ENCODE measurements at places on chromosomes 5 and 9.

GRCh38 chr5:56816546-56817081, 1.3 kb downstream of the MAP3K1 start:
- DNase-seq: peak; percentile 72

DNA sequence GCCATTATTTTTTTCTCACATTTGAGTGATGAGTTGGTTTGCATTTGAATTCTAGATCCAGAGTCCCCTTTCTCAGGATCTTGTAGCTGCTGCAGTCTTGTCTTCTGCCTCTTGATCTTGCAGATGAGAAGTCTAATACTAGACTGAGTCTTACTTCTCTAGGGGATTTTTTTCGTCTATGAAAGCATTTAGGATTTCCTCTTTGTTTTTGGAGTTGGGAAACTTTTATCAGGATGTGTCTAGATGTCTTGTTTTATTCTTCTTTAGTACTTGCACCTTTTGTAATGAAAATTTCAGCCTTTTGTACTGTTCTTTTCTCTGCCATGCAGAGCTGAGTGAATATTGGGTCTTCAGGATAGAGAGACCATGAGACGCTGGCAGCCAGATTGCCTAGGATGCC, 65.4 kb downstream of the ZNF618 start:
- DNase-seq: no peak

GRCh38 chr5:111447822-111448221, 64.5 kb downstream of the STARD4 start:
- DNase-seq: no peak

- DNase-seq: no peak
Measured at GRCh38 chr9:22446950-22447617, 460 bp downstream of the DMRTA1 start.

DNA sequence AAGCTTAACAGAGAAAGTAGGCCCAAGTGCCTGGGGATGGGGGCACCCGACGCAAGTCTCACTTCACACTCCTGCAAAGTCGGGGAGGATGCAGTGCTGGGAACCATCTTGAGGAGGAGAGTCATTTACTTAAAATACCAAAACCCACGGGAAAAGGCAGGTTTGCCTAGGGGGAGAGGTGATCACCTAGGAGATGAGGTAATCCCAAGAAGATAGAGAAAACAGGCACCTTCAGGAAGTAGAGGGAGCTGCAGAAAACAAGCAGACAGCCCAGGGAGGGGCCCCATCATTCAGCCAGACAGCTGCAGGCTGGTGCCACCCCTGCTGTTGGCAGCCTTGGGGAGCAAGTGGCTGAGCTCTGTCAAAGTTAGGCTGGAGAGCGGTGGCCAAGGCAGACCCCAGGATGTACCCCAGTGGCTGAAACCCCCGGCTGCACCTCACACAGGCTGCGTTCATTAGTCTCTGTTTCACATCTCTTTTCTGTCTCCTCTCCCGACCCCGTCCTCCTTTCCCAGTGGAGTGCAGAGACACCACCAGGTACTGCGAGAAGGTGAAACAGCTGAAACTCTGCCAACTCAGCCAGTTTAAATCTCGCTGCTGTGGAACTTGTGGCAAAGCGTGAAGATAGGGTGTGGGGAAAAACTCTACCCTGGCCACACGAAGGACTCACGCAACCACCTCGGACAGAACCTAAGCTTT, 124.9 kb downstream of the SAXO1 start:
- DNase-seq: no peak

DNA sequence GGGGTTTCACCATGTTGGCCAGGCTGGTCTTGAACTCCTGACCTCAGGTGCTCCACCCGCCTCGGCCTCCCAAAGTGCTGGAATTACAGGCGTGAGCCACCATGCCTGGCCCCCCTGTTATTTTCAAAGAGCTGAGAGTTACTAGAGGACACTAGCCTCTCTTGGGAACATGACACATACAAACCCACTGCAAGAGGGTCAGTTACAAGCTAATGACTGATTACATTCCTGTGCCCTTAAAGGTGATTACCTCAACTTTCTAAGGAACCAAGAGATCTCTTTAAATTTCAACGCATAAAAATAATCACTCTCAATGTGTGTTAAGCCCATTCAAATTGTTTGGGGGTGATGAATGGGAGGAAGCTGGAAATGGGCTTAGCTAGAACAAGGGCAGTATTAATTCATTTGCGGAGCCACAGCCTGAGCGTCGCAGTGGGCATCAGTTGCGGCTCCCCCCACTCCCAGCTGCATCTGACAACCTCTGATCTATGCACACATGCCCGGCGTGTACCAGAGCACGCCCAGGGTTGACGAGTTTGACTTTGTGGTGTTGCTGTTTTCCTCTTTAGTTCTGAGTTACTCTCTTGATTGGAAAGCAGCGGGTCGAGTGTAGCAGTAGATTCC, 146.9 kb downstream of the GOLPH3 start:
- no peak for DNase-seq

GRCh38 chr5:163571744-163572143, 66.3 kb downstream of the MAT2B start:
- DNase-seq: no peak

GRCh38 chr5:77993855-77994318, 217.7 kb upstream of the TBCA start:
- DNase-seq: no peak

DNA sequence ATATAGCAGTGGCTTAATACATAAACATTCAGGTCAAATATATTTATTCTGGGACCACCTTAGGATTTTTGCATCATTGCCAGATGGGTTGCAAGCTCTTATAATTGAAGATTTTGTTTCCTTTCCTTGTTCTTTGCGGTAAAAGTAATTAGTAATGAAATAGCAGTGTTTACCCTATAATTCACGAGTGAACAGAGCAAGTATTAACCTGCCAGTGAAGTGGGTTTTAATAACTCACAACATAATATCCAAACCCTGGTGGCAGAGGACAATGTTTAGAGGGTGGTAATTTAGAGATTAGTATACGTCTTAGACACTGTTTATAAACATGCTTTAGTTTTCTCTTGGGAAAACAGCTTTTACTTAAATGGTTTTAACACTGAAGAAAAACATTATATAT, 11.8 kb downstream of the ARL14EPL start:
- DNase-seq: no peak

GRCh38 chr9:9392755-9393154, 1220.0 kb downstream of the PTPRD start:
- DNase-seq: no peak

GRCh38 chr5:58477760-58478376, 13.4 kb upstream of the GAPT start:
- DNase-seq: no peak

GRCh38 chr5:91383956-91384300, 811 bp upstream of the ARRDC3 start:
- no peak for DNase-seq

DNA sequence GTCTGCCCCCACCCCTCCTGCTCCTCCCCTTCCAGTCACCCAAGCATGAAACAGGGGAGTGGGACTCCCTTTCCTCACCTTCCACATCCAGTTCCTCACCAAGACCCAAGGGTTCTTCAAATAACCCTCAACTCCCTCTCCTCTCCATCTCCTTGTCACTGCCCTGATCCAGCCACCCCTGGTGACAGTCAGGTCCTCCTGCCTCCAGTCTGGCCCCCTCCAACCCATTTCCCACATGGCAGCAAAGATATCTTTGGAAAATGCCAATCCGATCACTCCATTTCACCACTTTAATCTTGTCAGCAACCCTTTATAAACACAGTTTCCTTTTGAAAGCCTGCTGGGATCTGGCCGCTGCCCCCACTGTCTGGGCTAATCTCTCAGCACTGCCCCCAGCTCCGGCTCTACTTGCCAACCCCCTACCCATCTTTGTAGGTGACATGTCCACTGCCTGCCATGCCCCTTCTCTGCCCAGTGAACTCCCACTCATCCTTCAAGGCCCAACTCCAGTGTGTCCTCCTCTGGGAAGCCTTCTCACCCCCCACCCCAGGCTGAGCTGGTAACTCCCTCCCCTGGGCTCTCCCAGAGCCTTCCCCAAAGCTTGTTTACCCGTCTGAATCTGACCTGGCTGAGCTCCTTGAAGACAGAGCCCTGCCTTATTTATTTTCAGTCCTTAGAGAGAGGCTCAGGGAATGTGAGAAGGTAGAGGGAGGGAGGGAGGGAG, 781 bp upstream of the MYOZ3 start:
- DNase-seq: no peak

GRCh38 chr9:76529653-76530052, 70.7 kb downstream of the GCNT1 start:
- DNase-seq: no peak

GRCh38 chr5:9071524-9071923, 474.4 kb downstream of the SEMA5A start:
- no peak for DNase-seq

- peak; percentile 46 for DNase-seq
Measured at GRCh38 chr5:138725818-138726416, 27.3 kb upstream of the CTNNA1 start.

DNA sequence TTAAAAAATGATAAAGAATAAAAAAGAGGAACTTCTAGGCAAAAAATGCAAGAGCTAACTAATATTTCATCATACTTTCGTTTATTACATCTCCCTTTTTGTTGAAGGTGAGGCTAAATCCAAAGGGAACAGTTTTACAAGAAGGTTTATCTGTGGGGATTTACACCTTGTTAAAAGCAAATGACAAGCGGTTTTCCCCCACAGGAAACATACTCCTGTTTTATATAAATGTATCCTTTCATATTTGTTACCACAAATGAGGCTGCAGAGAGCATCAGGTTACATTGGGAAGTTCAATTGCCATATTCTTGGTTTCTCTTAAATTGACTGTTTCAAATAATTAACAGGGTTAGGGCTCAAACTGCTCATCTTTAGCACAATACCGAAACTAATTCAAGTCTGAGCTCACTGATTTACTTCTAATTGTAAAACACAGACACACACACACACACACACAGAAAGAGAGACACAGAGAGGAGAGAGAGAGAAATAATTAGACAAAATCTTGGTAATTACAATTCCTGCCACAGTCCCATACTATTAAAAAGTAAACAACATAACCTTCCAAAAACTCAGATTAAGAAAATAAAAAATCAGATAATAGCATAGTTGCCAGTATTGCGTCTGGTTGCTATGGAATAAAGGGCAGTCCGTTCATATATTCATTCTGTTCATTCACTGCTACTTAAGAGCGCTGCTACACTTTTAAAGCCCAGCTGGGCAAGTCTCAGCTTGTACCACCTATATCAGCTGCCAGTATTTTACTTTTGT, 17.1 kb downstream of the RFX3 start:
- no peak for DNase-seq

- no peak for DNase-seq
Measured at GRCh38 chr9:112753725-112754124, 3.2 kb downstream of the SNX30 start.

DNA sequence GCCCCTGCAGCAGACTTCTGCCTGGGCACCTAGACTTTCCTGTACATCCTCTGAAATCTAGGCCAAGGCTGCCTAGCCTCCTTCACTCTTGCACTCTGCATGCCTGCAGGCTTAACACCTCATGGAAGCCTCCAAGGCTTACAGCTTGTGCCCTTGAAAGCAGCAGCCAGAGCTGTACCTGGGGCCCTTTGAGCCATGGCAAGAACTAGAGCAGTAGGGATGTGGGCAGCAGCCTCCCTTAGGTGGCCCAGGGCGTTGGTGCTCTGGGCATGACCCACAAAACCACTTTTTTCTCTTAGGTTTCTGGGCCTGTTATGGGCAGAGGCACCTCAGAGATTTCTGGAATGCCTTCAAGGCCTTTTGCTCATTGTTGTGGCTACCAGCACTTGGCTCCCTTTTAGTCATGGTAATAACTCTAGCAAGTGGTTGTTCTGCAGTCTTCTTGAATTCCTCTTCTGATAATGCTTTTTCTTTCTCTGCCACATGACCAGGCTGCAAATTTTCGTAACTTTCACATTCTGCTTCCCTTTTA, 606.2 kb downstream of the TLE4 start:
- DNase-seq: no peak

GRCh38 chr5:57277085-57277484, 103.2 kb downstream of the GPBP1 start:
- DNase-seq: no peak

DNA sequence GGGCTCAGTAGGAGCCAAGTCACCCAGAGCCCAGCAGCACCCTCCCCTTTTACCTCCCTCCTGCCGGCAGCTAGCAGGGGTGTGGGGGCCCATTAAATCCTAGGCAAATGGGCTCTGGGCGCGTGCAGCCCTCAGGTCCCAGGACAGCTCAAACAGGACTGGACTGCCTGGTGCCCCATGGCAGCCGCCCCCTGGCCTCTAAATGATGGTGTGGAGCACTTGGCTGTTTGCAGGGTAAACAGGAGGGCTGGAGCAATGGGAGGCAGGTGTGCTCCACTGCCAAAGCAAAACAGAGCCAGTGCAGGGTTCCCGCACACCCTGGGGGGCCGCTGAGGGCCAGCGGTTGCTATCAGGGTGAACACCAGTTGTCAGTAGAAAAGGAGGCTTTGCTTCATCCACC, 55.9 kb upstream of the C5orf58 start:
- DNase-seq: no peak

DNA sequence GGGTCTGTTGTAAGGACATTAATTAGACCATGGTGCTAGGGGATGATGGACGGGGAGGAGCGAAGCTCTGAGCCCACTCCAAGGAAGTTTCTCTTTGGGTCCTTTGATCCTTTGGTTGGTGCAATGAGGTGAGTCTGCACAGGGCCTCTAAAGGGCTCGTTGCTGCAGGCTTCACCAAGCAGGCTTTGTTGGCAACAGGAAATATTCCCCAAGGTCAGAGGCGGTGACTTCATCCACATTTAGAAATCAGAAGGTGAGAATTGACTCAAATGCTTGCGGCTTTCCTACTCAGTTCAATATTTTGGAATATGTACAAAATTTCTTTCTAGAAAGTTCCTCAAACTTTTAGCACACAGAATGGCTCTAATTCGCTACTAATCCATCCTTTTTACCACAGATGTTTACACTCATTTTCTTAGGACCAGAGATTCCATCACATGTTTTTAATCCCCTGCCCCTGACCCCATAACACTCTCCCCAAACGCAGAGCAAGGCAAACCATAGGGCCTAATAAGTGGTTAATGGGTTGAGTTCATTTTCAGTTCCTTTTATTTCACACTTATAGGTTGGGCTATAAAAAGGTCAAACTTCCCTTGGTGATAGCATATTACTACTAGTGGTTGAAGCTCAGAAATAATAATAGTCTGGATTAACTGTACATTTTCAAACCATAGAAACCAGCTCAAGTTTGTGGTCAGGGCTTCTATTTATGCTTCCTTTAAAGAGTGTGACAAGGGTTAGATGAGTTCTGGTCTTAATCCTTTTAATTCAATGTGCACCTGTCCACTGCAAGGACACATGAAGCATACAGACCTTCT, 37.3 kb upstream of the TMEM252 start:
- no peak for DNase-seq

GRCh38 chr9:106859957-106860720, 2.8 kb upstream of the ZNF462 start:
- no peak for DNase-seq

- DNase-seq: no peak
Measured at GRCh38 chr5:50709471-50709870, 43.0 kb downstream of the PARP8 start.

All from T47D (cell line).